ENCODE measurements at places on chromosomes 13 and 19.

- DNase-seq: no peak
Observed at GRCh38 chr13:77313923-77314322, 13.0 kb downstream of the MYCBP2 start.

- no peak for DNase-seq
Observed at GRCh38 chr13:44363631-44364344, 9.8 kb upstream of the SERP2 start.

GRCh38 chr19:6214881-6215541, 64.8 kb downstream of the MLLT1 start:
- DNase-seq: no peak

- DNase-seq: no peak
Observed at GRCh38 chr19:49936549-49936948, 7.2 kb upstream of the NUP62 start.

- DNase-seq: no peak
Observed at GRCh38 chr13:95564091-95564490, 11.6 kb downstream of the CLDN10 start.

DNA sequence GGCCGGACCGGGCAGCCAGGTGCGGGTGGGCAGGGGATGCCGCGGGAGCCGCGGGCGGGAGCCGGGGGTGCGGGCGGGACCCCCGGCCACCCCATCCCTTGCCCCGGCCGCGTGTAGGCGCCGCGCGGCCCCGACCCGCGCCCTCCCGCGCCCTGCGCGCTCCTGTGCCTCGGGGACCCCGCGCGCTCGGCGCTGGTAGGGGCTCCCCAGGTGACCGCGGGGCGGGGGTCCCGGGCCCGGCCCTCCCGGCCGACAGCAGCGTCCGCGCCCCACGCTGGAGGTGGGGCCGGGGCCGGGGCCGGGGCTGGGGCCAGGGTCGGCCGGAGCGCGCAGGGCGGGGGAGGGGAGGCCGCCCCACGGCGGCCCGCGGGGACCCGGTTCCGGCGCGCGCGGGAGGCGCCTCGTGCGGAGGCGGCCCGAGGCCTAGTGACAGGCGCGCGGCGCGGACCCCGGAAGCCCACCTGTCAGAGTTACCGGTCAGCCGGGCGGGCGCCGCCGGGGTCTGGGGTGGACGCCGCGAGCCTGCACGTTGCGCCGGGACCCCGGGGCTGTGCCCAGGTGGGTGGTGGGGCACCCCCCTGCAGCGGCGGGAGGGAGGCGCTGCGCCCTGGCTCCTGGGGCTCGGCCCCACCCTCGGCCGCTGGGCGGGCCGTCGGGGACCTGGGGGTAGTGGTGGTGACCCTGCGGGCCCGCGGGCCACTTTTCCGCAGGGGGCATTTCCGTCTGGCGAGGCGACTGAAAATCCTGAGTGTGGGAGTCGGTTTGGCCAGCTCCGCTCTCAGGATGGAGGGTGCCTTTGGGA, 518 bp downstream of the TFDP1 start:
- no peak for DNase-seq

- DNase-seq: no peak
Observed at GRCh38 chr13:50629497-50629896, 214.0 kb downstream of the DLEU7 start.

DNA sequence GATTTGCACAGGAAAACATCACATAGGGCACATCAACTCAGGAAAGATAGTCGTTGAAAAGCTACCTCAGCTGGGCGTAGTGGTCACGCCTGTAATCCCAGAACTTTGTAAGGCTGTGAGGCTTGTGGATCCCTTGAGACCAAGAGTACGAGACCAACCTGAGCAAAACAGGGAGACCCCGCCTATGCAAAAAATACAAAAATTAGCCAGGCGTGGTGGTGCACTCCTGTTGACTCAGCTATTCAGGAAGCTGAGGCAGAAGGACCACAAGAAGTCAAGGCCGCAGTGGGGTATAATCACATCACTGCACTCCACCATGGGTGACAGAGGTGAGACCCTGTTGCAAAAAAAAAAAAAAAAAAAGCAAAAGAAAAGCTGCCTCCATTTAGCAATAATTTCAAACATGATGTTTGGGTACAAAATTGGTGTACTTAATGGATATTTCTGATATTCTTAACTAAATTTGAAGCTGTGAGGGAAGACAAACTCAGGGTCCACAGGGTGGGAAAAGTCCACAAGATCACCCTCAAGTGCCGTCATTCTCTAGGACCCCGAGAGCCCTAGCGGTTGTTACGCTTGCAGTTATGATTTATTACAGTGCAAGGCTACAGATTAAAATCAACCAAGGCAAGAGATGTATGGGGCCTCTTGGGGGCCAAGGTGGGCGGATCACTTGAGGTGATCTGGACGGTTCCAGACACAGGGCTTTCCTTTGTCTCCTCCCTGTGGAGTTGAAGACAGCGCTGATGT, 42.5 kb upstream of the LDLR start:
- no peak for DNase-seq
